Fibroblast of skin of left quadriceps (primary cell): ENCODE measurements at places on chromosomes 4 and X.

DNA sequence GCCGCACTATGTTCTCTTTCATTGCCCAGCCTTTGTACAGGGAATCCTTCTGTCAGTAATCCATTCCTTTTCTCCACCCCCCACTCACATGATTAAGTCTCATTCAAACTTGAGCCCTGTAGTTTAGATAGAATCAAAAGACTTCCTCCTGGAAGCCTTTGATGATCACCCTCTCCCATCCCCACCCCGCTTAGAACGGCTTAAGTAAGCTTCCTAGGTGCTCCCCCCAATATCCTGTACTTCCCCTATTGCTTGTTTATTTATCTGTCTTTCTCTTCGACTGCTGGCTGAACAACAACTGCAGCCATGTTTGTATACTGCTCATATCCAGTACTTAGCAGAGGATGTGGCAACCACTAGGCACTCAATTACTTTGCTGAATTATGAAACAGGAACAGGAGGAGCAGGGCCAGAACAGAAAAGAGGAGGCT is 38.5 kb upstream of the GPC3 start:
- DNase-seq: no peak

- no peak for DNase-seq
These were observed 17.8 kb downstream of the ZDHHC9 start for GRCh38 chrX:129825746-129826505.

GRCh38 chr4:41524425-41524824 is 13.5 kb upstream of the LIMCH1 start:
- DNase-seq: no peak

- DNase-seq: no peak
These were observed 37.3 kb downstream of the WDR1 start for GRCh38 chr4:10079256-10079655.

DNA sequence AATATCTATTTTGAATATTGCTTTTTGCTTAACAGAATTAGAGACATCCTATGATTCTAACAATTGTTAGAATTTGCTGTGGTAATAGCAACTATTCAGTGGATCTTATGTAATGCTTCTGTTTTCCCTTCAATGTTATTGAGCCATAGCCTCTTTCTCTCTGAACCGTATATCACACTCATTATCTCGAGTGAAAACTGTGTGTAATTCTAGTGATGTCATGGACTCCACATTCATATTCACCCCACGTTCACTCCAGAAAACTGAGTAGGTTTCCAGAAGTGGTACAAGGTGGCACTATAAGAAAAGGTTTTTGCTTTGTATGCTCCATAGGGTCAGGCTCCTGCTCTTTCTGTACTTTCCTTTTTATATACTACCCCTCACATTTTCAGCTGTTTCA is 534.3 kb upstream of the PABPC4L start:
- no peak for DNase-seq

- DNase-seq: no peak
These were observed 126.7 kb upstream of the TSPAN5 start for GRCh38 chr4:98784947-98785706.

GRCh38 chrX:79452881-79453280 is 85.7 kb upstream of the ITM2A start:
- DNase-seq: no peak

DNA sequence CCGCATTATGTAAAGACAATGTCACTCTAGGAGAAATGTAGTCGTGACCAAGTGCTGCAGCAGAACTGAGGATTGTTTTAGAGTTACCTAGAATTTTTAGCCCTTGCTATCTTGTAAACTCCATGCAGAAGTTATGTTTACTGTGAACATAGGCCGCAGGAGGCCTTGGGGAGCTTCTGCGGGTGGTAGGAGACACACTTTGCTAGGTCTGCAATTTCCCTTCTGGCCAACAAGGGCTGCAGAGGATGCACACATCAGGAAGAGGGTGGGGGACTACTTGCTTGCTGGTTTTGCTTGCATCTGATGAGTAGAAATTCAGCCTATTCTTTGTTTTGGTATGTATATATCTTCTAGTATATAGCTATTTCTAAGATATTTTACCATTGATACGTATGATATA is 23.1 kb downstream of the BANK1 start:
- no peak for DNase-seq

- peak; percentile 85 for DNase-seq
These were observed 10.6 kb downstream of the MSN start for GRCh38 chrX:65677954-65678469.

DNA sequence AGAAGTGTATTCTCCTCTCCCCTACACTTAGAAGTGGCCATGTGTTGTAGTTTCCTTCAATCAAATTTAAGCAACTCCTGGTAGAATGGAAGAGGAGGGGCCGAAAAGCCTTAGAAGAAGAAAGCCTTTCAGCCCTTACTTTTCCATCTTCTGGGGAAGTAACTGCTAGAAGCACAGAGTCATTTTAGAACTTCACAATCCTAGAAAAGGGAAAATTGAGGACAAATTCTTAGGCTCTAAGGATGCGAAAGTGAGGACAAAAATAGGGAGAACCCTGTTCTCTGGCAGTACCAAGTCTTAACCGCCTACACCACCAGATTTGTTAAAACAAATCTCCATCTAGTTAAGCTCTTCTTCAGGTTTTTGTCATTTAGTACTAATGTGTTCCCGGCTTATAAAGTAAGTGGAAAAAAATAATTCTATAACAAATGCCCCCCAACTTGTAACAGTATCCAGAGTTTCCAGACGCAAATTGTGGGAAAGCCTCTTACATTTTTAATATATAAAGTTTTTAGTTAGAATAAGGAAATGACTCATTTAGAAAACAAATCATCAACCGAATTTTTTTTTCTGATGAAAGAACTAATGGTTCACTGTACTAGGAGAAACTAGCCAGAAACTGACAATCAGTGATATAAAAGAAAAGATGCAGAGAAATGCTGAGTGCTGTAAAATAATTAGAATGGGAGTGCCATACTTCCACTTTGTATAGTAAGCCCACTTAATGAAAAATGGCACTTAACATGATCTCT is 76.0 kb downstream of the ARAP2 start:
- DNase-seq: no peak

DNA sequence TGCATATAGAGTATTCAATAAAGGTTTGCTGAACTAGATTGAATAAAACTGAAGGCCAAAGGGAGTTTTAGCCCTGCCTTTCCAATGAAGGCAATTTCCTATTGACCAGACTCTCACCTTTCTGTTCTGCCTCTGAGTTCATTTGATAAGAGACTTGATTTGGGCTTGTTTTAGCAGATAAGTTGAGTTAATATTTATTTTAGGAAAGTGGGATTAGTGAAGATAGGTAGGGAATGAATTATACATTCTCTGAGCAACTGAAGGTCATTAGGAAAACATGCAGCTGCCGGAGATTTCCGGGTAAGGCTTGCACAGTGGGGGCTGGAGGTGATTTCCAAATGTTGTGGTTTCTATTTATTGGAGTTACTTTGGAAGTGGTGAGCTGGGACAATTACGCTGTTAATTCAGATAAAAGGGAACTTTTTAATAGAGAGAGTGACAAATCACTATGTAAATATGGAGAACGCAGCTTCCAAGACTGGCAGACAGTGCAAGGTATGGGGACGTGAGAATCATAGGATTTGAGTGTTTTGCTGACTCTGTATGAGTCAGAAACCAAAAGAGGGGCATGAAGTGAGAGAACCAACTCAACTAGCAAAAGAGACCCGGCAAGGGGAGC is 553.6 kb upstream of the BOD1L1 start:
- DNase-seq: no peak

- no peak for DNase-seq
These were observed 29.8 kb upstream of the MAGEA11 start for GRCh38 chrX:149682031-149682430.
